T-helper 17 cell (primary cell): ENCODE measurements at places on chromosomes 6 and 20.
A peak's percentile ranks its signal among the peaks of the same experiment; 100 is the strongest.

GRCh38 chr6:37269105-37269504 lies 11.2 kb upstream of the TMEM217 start:
- no peaks in the 10 kb centered on the region for H3K27me3 ChIP-seq
- no peak overlapping the region for H3K27ac ChIP-seq
- peaks cover 6% of the 10 kb centered on the region for H3K36me3 ChIP-seq
- DNase-seq = no peak
- H3K4me3 ChIP-seq = no peak overlapping the region
- H3K4me1 ChIP-seq = peaks cover 41% of the 10 kb centered on the region

GRCh38 chr6:17277256-17277655 lies 3.9 kb upstream of the RBM24 start:
- DNase-seq = no peak

- no peaks in the 10 kb centered on the region for H3K27me3 ChIP-seq
- no peak for DNase-seq
- H3K27ac ChIP-seq = no peak overlapping the region
- no peak overlapping the region for H3K4me3 ChIP-seq
- H3K36me3 ChIP-seq = no peaks in the 10 kb centered on the region
Observed at GRCh38 chr6:140018588-140018987, 644.1 kb upstream of the CITED2 start.

- H3K27me3 ChIP-seq = peaks cover 16% of the 10 kb centered on the region
- no peak overlapping the region for H3K4me3 ChIP-seq
- no peaks in the 10 kb centered on the region for H3K36me3 ChIP-seq
- DNase-seq = no peak
- peaks cover 6% of the 10 kb centered on the region for H3K4me1 ChIP-seq
Observed at GRCh38 chr6:75421316-75422023, 72.1 kb downstream of the FILIP1 start.

DNA sequence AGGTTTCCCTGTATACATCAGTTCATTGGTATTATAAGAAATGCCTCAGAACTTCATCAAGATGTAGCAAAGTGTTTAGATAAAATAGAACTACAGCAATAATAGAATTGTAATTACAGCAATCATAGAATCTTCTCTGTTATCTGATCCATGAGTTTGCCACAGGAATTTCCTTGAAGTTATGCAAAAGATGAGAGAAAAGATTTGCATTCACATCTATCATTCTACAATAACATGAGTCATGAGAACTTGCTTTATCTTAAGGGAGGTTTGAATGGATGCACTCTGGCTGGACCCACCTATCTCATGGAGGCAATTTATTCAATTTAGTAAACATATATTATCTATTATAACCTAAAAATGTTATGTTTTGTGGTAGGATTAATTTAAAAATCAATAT lies 329.8 kb upstream of the EPHA7 start:
- no peak overlapping the region for H3K4me3 ChIP-seq
- H3K4me1 ChIP-seq = no peaks in the 10 kb centered on the region
- H3K27me3 ChIP-seq = no peaks in the 10 kb centered on the region
- H3K36me3 ChIP-seq = no peaks in the 10 kb centered on the region
- DNase-seq = no peak

GRCh38 chr20:22673467-22673866 lies 89.1 kb upstream of the FOXA2 start:
- H3K4me1 ChIP-seq = no peaks in the 10 kb centered on the region
- DNase-seq = no peak
- no peaks in the 10 kb centered on the region for H3K36me3 ChIP-seq
- H3K4me3 ChIP-seq = no peak overlapping the region

- peaks cover 4% of the 10 kb centered on the region for H3K4me1 ChIP-seq
- H3K27ac ChIP-seq = no peak overlapping the region
- no peak overlapping the region for H3K4me3 ChIP-seq
- H3K27me3 ChIP-seq = peaks cover 39% of the 10 kb centered on the region
- H3K36me3 ChIP-seq = peaks cover 4% of the 10 kb centered on the region
Observed at GRCh38 chr20:37927410-37928095, 24.6 kb downstream of the VSTM2L start.

DNA sequence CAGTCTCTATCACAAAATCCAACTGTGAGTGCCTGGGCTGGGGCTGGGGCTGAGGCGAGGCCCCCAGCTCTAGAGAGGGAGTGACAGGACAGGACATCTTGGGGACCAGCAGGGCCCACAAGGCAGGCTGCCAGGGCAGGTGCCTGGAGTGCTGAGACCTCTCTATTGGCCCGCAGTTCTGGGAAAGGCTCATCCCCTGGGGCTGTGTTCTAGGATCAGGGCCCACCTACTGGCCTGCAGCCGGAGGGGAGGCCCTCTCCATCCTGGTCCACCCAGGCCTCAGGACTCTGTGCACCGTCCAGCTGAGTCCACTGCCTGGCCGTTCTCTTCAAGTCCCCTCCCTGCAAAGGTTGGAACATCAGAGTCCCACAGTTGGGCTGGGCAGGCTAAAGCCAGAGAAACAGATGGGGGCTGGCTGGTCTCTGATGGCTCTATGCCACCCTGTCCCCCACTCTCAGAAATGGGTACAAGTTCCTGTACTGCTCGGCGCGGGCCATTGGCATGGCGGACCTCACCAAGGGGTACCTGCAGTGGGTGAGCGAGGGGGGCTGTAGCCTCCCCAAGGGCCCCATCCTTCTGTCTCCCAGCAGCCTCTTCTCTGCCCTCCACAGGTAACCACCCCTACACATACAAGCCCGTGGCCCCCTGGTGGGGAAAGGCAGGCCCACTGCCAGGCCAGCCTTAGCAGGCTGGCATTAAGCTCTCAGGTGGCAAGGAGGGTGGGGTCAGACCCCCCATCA lies 9.0 kb downstream of the EMILIN3 start:
- DNase-seq = no peak
- H3K27ac ChIP-seq = no peak overlapping the region
- no peaks in the 10 kb centered on the region for H3K27me3 ChIP-seq
- peaks cover 2% of the 10 kb centered on the region for H3K4me1 ChIP-seq
- no peak overlapping the region for H3K4me3 ChIP-seq
- no peaks in the 10 kb centered on the region for H3K36me3 ChIP-seq

DNA sequence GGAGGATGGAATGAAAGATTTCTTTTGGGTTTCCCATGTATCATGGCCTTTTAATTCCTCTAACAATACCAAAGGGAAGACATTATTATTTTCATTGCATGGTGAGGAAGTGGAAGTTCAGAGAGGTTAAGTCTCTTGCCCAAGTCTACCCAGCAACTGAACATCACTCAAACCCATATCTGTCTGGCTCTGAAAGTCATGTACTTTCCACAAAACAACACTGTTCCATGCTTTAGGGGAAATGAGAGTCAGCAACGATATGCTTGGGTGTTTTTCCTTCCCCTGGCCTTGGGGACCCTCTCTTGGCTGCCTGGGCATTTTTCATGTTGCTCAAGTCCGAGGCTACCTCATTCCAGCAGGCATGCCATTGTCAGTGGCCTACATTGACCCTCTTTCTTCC lies 118.8 kb downstream of the ADTRP start:
- peaks cover 46% of the 10 kb centered on the region for H3K27me3 ChIP-seq
- DNase-seq = no peak
- H3K27ac ChIP-seq = no peak overlapping the region
- H3K4me3 ChIP-seq = no peak overlapping the region
- peaks cover 6% of the 10 kb centered on the region for H3K4me1 ChIP-seq

DNA sequence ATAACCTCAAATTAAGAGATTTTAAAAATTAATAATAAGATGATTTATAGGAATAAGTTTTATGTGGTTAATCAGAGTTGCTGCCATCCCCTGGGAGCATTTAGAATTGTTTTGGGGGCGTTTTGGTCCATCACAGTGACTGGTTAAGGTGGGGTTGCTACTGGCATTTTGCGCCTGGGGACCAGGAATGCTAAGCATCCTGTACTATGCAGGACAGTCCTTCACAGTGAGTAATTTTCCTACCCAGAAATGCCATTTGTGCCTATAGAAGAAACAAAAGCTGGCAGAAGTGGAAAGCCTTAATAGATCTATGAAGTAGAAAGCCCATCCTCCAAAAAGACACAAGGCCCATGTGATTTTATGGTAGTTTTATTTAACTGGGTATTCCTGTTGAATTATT lies 118.0 kb downstream of the ANKS1A start:
- no peak overlapping the region for H3K4me3 ChIP-seq
- H3K27ac ChIP-seq = no peak overlapping the region
- H3K36me3 ChIP-seq = peaks cover 6% of the 10 kb centered on the region

GRCh38 chr6:168149015-168149414 lies 70.0 kb upstream of the FRMD1 start:
- H3K4me1 ChIP-seq = no peaks in the 10 kb centered on the region
- DNase-seq = no peak
- no peak overlapping the region for H3K4me3 ChIP-seq
- H3K27me3 ChIP-seq = peaks cover 69% of the 10 kb centered on the region

GRCh38 chr6:106133040-106133439 lies 46.9 kb downstream of the PRDM1 start:
- H3K36me3 ChIP-seq = no peaks in the 10 kb centered on the region
- H3K27ac ChIP-seq = no peak overlapping the region
- no peaks in the 10 kb centered on the region for H3K27me3 ChIP-seq
- no peak overlapping the region for H3K4me3 ChIP-seq
- DNase-seq = no peak

DNA sequence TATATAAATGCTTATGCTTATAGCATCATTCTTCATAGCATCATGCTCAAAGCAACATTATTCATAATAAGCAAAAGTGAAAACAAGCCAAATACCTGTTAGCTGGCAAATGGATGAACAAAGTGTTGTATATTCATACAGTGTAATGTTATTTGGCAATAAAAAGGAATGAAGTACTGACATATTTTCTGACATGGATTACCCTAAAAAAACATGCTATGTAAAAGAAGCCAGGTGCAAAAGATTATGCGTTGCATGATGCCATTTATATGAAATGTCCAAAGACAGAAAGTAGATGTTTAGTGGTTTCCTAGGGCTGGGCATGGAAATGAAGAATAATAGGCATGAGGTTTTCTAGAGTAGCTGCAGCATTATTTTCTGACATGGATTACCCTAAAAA lies 77.1 kb downstream of the GFRA4 start:
- no peak overlapping the region for H3K27ac ChIP-seq
- peaks cover 14% of the 10 kb centered on the region for H3K36me3 ChIP-seq
- no peak overlapping the region for H3K4me3 ChIP-seq
- H3K4me1 ChIP-seq = no peaks in the 10 kb centered on the region

DNA sequence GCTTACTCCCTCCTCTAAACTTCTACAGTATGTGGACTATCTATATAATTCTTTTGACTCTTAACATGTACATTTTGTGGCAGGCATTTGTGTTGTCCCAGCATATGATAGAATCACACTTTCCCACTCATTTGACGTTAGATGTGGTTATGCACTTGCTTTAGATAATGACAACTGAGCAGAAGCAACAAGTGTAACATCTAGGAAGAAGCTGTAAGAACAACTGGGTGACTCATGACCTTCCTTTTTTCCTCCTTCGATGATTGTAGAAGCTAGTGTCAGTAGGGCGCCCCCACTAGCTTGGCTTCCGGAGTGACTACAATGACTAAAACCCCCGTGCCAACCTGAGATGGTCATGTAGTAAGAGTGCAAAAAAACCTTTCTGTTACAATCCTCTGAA lies 74.6 kb upstream of the CEP85L start:
- H3K4me3 ChIP-seq = peak overlapping the region; percentile 63
- peaks cover 32% of the 10 kb centered on the region for H3K4me1 ChIP-seq
- peak overlapping the region; percentile 74 for H3K27ac ChIP-seq
- peaks cover 2% of the 10 kb centered on the region for H3K36me3 ChIP-seq
- no peak for DNase-seq

GRCh38 chr6:3442431-3443220 lies 14.2 kb downstream of the SLC22A23 start:
- H3K27me3 ChIP-seq = peaks cover 8% of the 10 kb centered on the region
- peaks cover 13% of the 10 kb centered on the region for H3K4me1 ChIP-seq
- no peak for DNase-seq
- no peak overlapping the region for H3K27ac ChIP-seq
- H3K36me3 ChIP-seq = no peaks in the 10 kb centered on the region

GRCh38 chr20:41300886-41301285 lies 16.6 kb downstream of the ZHX3 start:
- no peaks in the 10 kb centered on the region for H3K4me1 ChIP-seq
- H3K27ac ChIP-seq = peak overlapping the region; percentile 16
- H3K36me3 ChIP-seq = no peaks in the 10 kb centered on the region
- DNase-seq = no peak
- no peak overlapping the region for H3K4me3 ChIP-seq

DNA sequence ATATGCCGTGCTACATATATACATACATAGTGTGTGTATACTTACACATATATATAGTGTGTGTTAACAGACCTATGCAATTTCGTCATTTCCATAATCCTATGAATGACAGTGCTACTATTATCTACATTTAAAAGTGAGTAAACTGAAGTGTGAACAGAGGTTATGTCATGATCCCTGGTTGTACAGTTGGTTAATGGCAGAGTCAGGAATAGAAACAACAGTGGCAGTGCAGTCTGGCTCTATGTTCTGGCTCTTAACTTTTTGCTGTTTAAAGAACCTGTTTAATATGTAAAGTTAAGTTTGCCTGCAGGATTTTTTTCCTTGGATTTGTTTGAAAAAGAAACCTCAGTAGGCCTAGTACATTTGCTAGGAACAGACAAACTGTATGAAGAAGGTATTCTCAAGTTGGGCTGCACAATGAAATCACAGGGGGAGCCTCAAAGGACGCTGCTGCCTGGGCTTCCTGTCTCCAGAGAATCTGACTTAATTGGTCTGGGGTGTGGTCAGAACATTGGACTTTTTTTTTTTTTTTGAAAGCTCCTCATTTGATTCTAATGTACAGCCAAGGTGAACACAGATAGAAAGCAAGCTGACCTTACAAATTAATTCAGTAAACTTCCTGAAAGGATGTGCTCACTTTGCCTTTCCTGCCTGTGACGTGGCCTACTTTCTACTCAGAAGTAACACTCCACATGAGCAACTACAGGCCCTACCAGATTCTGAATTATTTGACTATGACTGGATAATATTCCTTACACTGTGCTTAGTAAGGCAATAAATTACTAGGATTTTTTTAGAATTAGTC lies 29.4 kb downstream of the PLCB1 start:
- no peak for DNase-seq
- H3K4me3 ChIP-seq = no peak overlapping the region
- H3K4me1 ChIP-seq = peaks cover 24% of the 10 kb centered on the region
- H3K27me3 ChIP-seq = no peaks in the 10 kb centered on the region

GRCh38 chr20:56765172-56766073 lies 136.3 kb downstream of the TFAP2C start:
- H3K36me3 ChIP-seq = no peaks in the 10 kb centered on the region
- H3K27ac ChIP-seq = no peak overlapping the region
- no peak for DNase-seq
- H3K27me3 ChIP-seq = no peaks in the 10 kb centered on the region
- H3K4me1 ChIP-seq = no peaks in the 10 kb centered on the region
